ENCODE measurements at places on chromosomes 11 and 22.

- no peak for DNase-seq
These were observed 442.9 kb upstream of the RAG2 start for GRCh38 chr11:37040921-37041320.

GRCh38 chr11:6603287-6604080, at the start of the genes ILK and RRP8:
Gene ILK (plus strand): TSS chr11:6603774. CDS start chr11:6604272, 498 bp downstream.
Gene RRP8 (minus strand): TSS chr11:6603616. CDS start chr11:6603502, 114 bp downstream.
- DNase-seq: peak; percentile 86

DNA sequence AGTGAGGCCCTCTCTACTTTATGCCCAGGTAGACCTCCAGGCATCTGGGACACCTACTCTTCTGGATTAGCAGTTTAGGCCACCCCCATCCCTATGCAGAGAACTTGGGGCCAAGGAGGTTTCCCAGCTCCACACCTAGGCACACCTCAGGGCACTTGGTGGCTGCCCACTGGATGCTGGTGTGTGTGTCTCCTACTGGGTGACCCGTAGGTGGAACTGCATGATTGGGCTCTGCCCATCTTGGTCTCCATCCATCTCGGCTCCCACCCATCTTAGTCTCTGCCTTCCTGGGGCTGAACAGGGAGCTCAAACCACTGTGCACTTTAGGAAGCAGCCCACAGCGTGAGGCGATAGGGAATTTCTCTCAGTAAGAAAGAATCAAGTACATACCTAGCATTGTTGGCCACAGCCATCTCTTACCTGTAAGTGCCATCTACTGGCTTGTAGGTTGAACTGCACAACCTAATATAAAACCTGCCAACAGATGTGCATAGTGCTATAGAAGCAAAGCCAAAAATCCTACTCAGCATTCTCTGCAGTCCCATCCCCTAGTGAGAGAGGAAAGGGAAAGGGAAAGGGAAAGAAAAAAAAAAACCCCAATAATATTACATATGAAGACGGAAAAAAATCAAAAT, 61.6 kb upstream of the PTPN5 start:
- DNase-seq: no peak

GRCh38 chr11:27777033-27777432, 76.8 kb upstream of the BDNF start:
- DNase-seq: no peak

GRCh38 chr11:75269367-75269660, 28.7 kb downstream of the TPBGL start:
- DNase-seq: no peak

All from stimulated activated CD4-positive, alpha-beta T cell treated with anti-CD3 and anti-CD28 coated beads, Interleukin-4, amount 100 ng/mL, for 1 hour (primary cell).